ENCODE measurements at places on chromosomes 7 and 10.

DNA sequence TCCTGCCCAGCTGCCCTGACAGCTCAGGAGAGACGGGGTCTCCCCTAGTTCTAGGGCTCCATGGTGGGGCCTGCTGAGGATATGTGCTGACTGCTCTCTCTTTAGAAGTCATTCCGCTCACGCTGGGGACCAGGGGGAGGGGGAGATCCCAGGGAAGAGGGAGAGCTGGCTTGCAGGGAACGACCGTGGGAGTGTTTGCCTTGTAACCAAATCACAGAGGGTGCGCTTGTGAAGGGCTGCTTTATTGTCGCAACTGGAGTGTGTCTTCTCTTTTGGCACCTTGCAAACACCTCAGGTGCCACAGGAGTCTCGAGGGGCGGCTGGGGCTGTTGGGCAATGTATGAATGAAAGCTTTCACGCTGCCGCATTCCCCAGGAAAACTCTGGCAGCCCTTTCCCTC lies 531.3 kb upstream of the MKI67 start:
- DNase-seq, result no peak

GRCh38 chr7:140746751-140747150 lies 50.2 kb downstream of the NDUFB2 start:
- no peak for DNase-seq

DNA sequence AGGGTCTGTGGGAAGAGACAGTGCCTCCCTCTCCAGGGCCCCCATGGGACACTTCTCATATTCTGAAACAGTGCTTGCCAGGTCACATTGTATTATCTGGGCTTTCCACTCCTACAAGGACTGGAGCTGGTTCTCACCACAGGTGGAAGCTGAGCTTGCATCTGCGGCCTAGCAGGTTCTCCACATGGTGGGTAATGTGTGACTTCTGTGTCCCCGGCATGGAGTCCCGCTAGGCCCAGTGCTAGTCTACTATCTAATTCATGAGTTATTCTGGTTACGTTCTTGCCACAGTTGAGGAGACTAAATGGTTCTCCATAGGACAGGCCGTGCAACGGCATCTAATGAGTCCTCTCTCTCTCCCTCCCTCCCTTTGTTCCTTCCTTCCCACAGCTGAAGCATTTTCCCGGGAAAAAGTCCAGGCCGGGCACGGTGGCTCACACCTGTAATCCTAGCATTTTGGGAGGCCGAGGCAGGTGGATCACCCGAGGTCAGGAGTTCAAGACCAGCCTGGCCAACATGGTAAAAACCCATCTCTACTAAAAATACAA lies 27.7 kb downstream of the PRLHR start:
- DNase-seq, result no peak

DNA sequence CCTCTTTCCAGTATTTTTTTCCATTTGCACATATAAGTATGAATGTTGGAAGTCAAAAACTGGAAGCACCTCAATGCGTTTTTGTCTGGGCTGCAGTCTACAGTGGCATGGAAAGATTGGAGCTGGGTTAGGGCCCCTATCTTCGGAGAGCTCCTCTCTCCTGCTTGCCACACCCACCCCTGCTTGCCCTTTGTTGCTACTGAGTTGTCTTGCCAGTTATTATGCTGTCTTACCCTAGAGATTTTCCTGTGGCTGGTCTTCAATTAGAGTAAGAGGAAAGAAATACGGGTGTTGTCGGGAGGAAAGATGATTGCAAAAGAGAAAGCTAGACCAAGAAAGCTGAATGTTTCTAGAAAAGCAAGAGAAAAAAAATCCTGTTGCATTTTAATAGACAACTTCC lies 228.9 kb upstream of the CELF2 start:
- no peak for DNase-seq

DNA sequence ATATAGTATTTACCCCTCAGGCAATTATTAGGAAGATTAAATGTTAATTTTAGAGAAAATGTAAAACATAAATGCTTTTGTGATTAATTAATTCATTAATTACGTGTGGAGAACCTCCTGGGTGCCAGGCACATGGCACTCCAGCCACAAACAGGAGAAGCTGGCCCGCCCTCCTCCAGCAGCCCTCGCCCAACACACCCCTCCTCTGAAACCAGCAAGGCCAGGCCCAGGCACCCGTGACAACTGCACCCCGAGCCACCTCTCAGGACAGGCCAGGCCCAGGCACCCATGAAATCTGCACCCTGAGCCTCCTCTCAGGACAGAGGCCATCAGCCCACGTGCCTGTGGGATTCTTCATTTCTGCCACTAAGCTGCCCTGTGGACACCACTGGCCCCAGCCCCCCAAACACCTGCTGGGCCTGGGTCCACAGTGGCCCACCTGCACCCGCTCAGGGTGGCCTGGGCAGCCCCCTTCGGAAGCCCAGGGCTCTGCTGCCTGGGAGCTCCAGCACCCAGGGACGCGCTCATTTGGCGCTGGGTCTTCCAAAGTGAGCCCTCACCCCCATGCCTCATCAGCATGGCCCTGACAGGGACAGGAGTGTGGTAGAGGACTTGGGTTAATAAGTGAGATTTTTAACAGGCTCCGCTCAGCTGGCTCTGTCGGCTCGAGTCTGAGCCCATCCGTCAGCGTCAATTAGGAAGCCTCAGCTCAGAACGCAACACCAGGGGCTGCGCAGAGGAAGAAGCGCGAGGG lies 482.1 kb downstream of the DNAJB6 start:
- no peak for DNase-seq

- DNase-seq, result no peak
These were observed 63.8 kb downstream of the ZNF438 start for GRCh38 chr10:30967650-30968410.

DNA sequence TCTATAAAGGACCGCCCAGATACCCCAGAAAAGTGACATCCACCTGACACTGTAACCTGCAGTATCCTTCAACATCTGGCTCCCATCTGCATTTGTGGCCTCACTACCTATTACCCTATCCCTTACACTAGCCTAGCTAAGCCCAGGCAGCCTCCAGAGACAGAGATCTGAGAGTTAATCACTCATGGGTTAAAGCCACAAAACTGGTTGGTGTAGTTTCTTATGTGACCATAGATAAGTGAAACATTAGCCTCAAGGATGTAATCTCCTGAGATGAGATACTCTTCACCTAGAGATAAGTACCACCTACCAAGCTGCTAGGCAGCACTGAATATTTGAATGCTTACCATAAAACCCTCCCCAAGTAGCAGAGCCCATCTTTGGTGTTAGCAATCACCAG lies 35.4 kb downstream of the CTTNBP2 start:
- no peak for DNase-seq

DNA sequence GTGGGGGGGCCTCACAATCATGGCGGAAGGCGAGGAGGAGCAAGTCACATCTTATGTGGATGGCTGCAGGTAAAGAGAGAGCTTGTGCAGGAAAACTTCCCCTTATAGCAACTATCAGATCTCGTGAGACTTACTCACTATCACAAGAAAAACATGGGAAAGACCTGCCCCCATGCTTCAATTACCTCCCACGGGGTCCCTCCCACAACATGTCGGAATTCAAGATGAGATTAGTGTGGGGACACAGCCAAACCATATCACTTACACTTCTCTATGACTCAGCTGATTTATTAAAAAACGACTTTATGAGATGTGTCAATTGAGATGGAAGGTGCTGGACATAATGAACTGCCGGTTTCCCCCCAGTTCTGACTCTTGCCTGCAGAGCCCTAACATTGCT lies 23.8 kb upstream of the CHN2 start:
- DNase-seq, result no peak

DNA sequence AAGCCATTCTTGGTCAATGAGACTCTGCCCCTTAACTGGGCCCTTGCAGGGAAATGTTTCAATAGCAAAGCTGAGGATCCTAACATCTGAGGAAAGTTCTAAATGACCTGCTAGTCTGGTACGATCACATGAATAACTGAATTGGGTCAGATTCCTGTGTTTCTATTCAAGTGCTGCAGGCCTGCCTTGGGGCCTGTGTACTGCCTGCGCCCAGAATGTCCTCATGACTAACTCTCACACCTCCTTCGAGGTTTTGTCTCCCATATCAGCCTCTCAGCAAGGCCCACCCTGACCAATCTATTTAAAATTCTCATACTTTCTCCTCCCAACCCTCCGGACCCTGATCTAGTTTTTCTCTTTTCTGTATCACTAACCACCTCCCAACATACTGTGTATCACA lies 4.4 kb downstream of the JAZF1 start:
- no peak for DNase-seq

DNA sequence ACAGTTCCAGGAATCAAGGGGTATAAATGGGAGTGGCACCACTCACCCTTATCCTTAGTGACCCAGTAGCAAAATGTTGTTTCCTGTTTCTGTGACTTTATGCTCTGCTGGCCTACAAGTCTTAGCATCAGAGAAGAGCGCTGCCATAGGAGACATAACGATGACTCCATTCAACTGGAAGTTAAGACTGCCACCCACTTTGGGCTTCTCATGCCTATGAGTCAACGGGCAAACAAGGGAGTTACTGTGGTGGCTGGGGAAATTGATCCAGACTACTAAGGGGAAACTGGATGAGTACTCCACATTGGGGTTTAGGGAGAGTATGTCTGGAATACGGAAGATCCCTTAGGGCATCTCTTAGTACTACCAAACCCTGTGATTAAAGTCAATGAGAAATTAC lies 40.6 kb upstream of the PIK3CG start:
- no peak for DNase-seq

DNA sequence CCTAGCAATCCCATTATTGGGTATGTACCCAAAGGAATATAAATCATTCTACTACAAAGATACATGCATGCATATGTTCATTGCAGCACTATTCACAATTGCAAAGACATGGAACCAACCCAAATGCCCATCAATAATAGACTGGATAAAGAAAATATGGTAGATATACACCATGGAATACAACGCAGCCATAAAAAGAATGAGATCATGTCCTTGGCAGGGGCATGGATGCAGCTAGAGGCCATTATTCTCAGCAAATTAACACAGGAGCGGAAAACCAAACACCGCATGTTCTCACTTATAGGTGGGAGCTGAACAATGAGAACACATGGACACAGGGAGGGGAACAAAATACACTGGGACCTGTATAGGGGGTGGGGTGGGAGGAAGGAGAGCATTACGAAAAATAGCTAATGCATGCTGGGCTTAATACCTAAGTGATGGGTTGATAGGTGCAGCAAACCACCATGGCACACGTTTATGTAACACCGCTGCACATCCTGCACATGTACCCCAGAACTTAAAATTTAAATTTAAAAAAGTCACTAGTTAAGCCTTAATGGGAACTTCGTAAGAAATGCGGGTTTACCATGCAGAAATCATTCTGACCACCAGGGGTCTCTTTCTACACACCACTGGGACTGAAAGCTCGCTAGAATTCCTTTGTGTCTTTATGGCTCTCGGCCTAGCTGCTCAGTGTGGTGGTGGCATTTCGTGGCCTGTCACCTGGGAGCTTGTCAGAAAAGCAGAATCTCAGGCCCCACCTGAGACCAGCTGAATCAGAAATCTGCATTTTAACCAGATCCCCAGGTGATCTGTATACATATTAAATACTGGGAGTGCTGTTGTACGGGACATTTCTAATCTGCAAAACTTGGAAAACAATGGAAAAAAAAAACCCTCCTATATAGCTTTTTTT lies 9.5 kb downstream of the ANKRD1 start:
- peak; percentile 72 for DNase-seq

GRCh38 chr10:129961157-129961701 lies 2.8 kb downstream of the EBF3 start:
- DNase-seq, result no peak

- DNase-seq, result no peak
These were observed 238.3 kb downstream of the AGMO start for GRCh38 chr7:15323550-15323949.

DNA sequence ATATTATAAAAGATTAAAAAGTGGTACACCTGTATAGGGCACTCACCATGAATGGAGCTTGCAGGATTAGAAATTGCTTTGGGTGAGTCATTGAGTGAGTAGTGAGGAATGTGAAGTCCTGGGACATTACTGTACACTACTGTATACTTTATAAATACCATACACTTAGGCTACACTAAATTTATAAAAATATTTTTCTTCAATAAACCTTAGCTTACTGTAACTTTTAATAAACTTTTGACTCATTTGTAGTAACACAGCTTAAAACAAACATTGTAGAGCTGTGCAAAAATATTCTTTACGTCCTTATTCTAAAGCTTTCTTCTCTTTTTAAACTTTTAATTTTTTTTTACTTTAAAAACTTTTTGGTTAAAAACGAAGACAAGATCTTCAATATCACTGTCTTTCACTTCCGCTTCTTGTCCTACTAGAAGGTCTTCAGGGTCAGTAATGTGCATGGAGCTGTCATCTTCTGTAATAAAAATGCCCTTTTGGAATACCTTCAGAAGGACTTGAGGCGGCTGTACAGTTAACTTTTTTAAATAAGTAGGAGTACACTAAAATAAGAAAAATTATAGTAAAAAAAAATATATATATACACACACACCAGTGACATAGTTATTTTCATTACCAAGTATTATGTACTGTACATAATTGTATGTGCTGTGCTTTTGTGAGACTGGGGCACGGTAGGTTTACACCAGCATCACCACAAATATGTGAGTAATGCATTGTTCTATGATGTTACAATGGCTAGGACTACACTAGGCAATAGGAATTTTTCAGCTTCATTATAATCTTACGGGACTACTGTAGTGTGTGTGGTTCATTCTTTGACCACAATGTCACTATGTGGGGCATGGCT lies 3.5 kb downstream of the STK31 start:
- DNase-seq, result no peak

DNA sequence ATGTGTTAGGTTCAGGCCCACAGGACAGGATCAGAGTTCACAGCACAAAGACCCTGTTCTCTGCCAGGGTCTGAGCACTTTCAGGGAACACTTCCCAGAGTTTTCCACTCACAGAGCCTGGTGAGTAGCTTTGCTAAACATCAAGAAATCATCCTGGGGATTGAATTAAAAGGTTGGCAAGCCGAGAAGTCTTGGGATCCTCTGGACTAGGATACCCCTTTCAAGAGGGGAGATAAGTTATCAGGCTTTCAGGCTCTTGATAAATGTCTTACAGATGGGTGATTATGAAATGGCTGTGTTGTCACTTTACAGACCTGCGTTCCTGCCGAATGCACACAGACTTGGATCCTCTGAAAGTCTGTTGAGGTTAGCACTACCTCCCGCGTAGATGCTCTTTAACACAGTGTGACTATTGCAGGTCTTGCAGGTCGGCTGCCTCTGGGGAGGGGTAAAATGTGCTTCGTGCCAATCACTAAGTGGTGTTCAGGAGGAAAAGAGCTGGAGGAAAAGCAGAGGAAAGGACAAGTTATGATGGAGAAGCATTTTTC lies 473.5 kb upstream of the AKR1E2 start:
- no peak for DNase-seq

GRCh38 chr10:17510242-17510908 lies 56.0 kb upstream of the ST8SIA6 start:
- no peak for DNase-seq

DNA sequence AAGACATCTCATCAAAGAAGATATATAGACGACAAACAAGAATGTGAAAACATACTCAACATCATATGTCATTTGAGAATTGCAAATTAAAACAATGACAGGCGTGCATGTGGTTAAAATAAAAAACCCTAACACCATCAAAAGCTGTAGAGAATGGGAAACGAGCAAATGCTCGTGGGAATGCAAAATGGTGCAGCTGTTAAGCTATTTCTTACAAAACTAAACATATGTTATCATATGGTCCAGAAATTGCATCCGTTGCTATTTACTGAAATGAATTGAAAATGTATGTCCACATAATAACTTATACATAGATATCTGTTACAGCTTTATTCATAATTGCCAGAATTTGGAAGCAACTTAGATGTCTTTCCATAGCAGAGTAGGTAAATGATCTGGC lies 574.4 kb downstream of the TNS3 start:
- no peak for DNase-seq

- no peak for DNase-seq
These were observed 88.6 kb downstream of the LYZL1 start for GRCh38 chr10:29377333-29377961.

- no peak for DNase-seq
These were observed 298.5 kb downstream of the NEBL start for GRCh38 chr10:20598590-20598989.

All from SK-N-MC (cell line).